Hematopoietic multipotent progenitor cell treated with erythropoietin and hydrocortisone succinate and interleukin-3 and kit ligand, for 8 days (in vitro differentiated cells): ENCODE measurements at places on chromosomes 16 and 17.

DNA sequence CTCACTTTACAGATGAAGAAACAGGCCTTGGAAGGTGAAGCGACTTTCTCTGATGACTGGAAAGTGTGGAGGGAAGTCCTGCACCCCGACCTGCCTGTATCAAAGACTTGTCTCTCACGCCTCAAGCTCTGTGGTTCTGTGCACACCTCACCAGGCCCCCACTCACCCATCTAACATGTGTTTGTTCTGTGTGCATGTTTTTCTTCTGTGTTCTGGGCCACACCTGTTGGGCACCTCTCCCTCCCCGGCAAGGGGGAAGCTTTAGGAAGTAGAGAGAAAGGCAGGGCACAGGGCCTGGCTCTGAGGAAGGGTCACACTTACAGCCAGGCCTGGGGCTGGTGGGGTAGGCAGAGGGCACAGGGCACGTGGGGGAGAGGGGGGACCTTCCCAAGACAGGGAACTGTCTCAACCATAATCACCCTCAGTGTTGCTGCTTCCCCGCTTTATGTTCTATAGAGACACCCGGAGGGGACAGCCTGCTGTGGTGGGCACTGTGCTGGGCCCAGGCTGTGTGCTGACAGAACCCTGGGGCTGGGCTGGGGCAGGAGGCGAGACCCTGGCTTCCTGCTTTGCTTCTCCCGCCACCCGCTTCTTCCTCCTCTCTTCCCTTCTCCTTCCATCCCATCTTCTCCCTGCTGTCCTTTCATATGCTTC is 7.3 kb downstream of the RPRML start:
- DNase-seq, result no peak

DNA sequence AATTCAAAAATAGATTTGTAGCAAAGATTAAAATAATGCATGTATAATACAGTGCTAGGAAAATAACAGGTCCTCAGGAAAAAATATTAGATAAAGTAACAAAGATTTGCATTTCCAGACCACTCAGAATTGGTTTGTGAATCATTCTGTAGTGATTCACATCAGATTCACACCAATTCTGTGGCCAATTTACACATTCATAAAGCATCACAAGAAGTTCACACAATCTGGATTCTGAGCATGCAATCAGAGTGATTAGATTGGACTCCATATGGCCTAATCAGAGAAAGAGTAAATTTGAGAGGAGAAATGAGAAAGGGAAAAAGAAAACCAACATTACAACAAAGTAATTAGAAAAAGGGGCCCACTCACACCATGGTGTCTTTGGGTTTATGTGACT is 36.0 kb upstream of the SLC47A1 start:
- no peak for DNase-seq

DNA sequence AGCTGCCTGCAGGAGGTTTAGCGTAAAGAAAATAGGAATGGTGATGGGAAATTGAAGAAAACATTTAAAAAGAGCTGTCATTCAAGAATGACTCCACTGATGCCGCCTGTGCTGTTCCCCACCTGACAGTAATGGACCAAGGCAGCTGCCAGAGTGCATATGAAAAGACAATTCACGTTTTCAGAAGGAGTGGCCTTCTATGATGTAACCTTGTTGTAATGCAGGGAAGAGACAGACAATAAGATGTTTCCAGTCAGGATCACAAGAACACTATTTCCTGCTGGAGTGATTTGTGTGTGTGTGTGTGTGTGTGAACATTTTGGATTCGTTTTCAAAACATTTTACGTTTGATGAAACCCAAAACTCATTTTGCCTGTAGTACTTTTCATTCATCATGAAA is 203.7 kb downstream of the LGALS9B start:
- DNase-seq, result no peak

DNA sequence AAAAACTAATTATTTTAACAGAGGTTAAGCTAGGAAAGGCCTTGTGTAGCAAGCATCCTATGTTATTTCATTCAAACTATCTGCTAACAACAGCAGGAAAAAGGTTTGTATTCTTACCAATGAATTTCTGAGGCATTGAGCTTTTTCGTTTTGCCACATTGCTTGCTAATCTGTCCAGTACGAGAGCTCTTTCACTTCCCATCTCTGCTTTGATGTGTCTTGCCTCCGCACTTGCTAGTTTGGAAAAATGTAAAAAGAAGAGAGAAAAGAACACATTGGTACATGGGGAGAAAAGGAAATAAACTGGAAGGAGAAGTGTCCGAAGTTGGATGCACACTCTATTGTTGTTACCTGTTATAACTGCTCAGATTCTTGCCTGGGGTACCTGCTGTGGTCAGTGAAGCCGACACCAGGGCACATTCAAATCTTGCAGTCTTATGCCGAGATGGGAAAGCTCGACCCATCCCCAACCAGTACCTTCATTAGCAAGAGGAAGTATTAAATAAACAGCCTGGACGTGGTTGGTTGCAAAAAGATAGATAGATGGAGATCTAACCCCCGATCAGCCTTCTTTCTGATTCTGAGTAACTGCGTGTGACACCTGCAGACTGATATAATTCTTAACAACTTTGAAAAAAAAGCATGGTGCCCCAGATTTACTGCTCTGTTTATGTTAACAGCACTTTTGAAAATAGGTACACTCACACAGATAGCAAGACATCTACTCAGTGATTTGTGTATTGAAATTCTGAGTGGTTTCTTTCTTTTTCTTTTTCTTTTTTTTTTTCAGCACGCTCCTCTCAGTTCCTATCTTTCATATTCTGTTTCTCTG is 40.0 kb downstream of the GRB7 start:
- DNase-seq, result no peak

DNA sequence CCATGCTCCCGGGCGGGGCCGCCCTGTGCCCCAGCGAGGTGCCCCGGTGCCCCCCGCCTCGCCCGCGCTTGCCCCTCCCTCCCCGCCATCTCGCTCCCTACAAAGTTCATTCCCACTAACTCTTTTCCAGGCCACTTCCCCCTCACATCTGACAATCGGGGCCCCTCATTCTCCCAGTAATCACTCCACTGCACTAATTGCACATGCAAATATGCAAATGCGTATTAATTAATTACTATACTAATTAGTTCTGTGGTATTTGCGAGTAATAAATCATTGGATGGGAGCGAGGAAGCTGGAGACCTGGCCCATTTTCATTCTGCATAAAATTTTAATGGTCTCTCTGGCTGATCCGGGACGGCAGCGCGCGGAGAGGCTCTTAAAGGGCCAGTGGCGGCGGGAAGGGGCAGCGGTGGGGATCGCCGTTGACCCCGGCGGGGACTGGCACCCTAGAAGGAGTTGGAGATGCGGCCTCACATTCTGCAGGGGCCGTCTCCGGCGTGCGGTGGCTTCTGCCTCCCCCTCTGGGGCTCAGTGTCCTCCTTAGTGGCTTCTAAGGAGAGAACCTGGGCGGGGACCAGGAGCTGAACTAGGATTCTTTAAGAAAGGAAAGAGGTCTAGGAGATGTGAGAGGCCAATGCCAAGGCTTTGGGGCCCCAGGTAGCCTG is 8.4 kb upstream of the PPP1R1B start:
- DNase-seq, result peak; percentile 13

- DNase-seq, result no peak
Measured at GRCh38 chr17:17698869-17699351, 17.7 kb downstream of the RAI1 start.

DNA sequence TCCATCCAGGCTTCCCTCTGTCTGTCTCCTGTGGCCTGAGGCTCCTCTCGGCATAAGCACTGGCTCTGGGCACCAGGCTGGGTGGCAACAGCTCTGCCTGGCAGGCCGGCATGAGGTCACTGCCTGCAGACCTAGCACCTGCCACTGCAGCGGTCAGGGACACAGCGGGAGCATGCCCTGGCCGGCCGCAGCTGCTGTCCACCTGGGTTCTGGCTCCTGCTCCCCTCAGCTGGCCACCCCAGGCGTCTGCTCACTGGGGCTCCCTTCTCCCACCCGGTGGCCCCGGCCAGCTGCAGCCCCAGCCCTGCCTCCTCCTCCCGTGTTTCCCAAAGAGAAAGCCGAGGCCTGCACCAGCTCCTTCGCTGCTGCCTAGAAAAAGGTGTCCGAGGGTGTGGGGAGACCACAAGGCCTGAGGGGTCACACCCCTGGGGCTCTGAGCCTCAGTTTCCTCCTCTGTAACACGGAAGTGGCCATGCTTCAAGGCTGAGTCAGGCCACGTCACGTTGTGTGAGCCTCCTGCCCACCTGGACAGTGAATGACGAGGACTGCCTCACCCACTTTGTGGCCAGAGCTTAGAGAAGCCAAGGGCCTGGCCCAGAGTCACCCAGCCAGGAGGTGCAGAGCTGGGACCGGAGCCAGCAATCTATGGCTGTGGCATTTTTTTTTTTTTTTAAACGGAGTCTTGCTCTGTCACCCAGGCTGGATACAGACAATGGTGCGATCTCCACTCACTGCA is 6.7 kb downstream of the NTHL1 start:
- DNase-seq, result peak; percentile 24

GRCh38 chr16:10085078-10085798 is 97.0 kb downstream of the GRIN2A start:
- DNase-seq, result no peak
